T-helper 1 cell (primary cell): ENCODE measurements at places on chromosomes 13 and 19.

DNA sequence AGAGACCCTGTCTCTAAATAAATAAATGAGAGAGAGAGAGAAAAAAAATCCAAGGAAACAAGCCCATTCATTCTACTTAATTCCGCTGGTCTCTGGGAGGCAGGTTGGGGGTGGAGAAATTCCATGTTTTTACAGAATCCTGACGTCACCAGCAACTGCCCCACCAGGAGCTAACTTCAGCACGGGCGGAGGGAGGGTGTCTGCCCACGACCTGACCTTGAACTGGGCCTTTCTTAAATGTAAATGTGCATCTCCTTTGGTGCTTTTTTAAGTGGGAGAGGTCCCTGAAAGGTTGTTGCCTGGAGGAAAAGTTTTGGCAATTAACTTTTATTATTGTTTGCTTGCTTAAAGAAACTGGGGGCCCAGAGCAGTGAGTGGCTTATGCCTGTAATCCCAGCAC lies 15.5 kb downstream of the KLF2 start:
- no peak for DNase-seq

DNA sequence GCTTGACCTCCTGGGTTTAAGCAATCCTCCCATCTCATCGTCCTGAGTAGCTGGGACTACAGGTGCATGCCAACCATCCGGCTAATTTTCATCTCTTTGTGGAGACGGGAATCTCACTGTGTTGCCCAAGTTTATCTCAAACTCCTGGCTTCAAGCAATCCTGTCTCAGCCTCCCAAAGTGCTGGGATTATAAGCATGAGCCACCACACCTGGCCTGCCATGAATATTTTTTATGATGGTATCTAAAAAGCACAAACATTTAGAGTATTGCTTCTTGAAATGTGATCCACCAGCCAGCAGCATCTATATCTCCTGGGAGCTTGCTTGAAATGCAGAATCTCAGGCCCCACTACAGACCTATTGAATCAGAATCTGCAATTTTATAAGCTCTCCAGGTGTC lies 111.2 kb upstream of the CLDN10 start:
- DNase-seq: no peak

- DNase-seq: no peak
These were observed 610.4 kb upstream of the SLITRK6 start for GRCh38 chr13:86409466-86410241.

DNA sequence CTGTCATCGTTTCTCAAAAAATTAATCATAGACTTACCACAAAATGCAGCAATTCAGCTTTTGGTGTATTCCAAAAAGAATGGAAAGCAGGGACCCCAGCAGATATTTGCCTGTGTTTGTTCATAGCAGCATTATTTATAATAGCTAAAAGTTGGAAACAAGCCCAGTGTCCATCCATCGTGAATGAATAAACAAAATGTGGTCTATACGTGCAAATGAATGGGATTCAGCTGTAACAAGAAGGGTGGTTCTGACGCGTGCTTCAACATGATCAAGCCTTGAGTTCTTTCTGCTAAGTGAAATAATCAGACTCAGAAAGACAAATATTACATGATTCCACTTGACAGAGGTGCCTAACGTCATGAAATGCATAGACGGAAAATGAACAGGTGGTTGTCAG lies 36.4 kb downstream of the PSG11 start:
- no peak for DNase-seq

GRCh38 chr13:68026077-68026476 lies 795.9 kb upstream of the PCDH9 start:
- no peak for DNase-seq

DNA sequence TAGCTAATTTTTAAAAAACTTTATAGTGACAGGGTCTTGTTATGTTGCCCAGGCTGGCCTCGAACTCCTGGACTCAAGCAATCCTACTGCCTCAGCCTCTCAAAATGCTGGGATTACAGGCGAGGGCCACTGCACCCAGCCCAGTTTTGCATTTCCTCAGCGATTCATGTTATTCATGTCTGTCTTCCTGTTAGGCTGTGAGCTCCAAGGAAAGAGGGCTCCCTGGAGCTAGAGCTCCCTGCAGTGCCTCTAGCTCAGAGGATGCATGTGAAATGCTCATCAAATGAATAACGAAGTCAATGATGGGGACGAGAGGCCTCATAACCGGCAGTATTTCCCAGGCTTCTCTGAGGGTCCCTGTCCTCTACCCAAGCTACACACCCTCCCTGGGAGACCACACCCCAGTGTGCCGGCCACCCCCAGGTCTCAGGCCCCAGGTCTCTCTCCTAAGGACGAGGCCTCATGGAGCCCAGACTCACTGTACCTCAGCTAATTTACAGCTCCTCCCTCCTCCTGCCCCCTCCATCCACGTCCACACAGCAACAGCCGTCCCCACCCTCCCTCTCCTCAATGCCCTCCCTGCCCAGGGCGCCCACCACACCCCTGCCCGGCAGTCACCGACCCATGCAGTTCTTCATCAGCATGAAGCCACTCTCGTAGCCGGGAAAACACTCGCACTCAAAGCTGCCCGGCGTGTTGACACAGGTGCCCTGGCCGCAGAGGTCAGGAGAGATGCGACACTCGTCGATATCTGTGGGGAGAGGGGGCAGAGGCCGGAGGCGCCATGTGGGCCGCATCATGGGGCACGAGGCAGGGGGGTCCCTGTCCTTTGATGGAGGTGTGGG lies 28.5 kb downstream of the FBN3 start:
- DNase-seq: no peak
